ENCODE measurements at places on chromosomes 6 and 20. TPM values are rescaled to one million over a fixed set of nuclear protein-coding genes. Genes with fewer than 3 reads are reported as not detected.
A peak's percentile ranks its signal among the peaks of the same experiment; 100 is the strongest.

Gene ZSCAN23
- total RNA-seq: 0.78 TPM

Gene UST
- 16.9 TPM for total RNA-seq

Gene EYS
- not detected for total RNA-seq

Gene PI16
- total RNA-seq: 1.1 TPM

Gene MYCT1
- total RNA-seq: not detected

Gene PRR18
- total RNA-seq: not detected

Gene RCAN2
- total RNA-seq: not detected

Gene SOX4
- 5.4 TPM for total RNA-seq

Gene PRELID3B
- 46.8 TPM for total RNA-seq

Gene GLP1R
- total RNA-seq: not detected

DNA sequence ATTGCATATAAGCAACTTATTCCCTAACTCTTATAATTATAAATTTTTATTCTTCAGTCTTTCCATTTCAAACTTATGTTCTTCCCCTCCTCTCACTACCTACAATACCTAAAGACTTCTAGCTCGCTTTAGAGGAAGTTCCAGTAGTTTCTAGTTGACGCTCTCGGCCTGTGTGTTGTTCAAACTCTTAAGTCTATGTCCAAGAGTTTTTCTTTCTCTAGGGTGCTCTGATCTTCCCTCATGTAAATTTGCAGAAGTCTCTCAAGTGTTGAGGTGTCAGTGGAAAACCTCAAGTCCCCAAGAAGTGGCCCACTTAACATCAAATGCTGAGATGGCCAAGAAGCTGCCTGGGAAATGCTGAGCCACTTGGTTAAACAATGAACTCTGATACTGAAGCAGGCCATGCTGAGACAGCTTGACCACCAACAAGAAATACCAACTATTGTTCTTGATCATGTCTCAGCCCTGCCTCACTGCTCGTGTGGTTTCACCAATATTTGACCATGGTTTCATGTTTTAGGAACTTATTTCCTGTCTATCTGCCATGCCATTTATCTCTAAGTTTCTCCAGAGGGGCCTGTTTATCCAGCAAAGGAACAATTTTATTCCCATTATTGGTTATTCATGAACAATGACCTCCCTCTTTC, 100.9 kb upstream of the TCF21 start:
- DNase-seq: no peak

GRCh38 chr20:57781901-57782300, 72.1 kb upstream of the PMEPA1 start:
- DNase-seq: no peak

DNA sequence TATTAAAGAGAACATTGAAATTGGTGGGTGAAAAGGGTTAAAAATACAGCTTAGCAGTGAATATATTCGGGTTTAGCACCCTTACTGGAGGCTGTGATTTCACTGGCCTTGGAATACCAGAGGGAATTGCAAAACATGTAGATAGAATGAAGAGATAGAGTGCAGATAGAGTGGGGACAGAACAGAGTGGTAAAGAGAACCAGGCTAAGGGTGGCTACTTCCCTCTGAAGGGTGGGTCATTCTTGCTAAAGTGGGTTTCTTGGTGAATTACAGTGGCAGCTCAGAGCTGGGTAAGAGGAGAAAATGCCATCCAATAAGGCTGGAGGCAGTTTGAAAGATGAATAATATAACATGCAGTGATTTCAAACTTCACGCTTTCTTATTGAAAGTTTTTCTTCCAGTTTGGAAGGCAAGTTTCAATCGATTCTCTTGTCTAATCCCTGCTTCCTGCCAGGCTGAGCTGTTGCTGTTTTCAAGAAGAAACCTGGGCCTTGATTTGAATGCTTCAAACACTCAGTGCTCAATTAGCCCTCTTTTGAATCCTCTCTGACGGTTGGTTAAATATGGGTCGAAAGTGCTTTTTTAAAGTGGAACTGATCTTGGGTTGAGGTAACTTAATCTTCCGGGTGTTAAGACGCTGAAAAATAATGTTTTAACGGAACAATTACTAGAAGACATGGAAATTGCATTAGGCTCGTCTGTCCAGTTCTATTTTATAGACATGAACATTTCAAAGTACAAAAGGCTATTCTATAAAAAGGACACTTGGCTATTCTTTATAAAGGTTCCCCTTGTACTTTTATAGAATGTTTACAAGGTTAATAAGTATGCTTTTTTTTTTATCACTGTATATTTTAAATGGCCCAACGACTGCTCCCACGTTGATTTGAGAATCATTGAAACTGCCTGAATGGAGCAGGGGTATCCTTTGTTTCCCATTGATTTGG, 203.3 kb downstream of the BCAS1 start:
- DNase-seq: peak; percentile 60

- no peak for DNase-seq
Measured at GRCh38 chr6:25417046-25417605, 138.0 kb downstream of the CARMIL1 start.

- no peak for DNase-seq
Measured at GRCh38 chr6:148203281-148203925, 139.2 kb upstream of the SASH1 start.

DNA sequence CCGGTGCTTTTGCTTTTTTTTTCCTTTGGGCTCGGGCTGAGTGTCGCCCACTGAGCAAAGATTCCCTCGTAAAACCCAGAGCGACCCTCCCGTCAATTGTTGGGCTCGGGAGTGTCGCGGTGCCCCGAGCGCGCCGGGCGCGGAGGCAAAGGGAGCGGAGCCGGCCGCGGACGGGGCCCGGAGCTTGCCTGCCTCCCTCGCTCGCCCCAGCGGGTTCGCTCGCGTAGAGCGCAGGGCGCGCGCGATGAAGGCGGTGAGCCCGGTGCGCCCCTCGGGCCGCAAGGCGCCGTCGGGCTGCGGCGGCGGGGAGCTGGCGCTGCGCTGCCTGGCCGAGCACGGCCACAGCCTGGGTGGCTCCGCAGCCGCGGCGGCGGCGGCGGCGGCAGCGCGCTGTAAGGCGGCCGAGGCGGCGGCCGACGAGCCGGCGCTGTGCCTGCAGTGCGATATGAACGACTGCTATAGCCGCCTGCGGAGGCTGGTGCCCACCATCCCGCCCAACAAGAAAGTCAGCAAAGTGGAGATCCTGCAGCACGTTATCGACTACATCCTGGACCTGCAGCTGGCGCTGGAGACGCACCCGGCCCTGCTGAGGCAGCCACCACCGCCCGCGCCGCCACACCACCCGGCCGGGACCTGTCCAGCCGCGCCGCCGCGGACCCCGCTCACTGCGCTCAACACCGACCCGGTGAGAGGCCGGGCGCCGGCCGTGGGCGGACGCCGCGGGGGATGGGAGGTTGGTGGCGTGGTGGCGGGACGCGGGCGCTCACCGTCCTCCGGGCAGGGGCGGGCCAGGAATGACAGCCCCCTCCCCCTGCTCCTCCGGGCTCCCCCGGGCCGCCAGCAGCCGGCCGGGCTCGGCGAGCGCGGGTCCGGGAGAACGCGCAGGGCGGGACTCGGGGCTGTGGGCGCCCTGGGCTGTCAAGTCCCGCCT, 606 bp downstream of the ID4 start:
- DNase-seq: no peak

DNA sequence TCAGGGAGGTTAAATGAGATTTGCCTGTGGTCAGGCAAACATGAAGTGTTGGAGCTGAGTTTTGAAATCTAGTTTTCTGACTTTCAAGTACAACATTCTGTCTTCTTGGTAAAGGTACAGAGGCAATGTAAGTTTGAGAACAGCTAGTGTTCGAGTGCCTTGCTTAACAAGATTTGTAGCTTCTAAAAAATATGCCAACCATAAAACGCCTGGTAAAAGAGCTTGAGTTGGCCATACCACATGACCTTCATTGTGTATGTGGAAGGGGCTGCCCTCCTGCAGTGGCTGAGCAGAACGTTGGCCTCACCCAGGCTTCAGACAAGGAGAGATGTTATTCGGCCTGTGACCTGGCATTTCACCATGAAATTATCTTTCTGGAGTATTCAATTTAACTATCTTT, 86.5 kb downstream of the MAP7 start:
- no peak for DNase-seq

GRCh38 chr6:105726902-105727655, 324.2 kb upstream of the PREP start:
- DNase-seq: no peak

- no peak for DNase-seq
Measured at GRCh38 chr6:151082079-151082478, 157.7 kb upstream of the AKAP12 start.

GRCh38 chr6:18070486-18070885, 52.0 kb downstream of the NHLRC1 start:
- DNase-seq: no peak

DNA sequence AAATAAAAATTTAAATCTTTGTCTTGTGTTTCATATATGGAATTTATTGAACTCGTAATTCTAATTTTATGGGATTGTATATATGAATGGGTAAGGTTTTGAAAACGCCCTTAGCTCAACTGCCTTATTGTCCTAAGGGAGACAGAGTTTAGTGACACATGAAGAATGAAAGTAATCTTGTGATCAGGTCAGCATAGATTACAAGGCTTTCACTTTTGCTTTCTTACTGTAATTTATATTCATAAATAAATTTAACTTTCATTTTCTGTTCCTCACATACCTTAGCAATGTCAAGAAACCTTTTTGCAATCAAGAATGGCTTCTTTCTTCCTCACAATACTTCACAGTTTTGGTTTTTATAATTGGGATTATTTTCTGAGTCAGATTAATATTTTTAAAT, 14.4 kb downstream of the KPNA5 start:
- DNase-seq: peak; percentile 65

GRCh38 chr20:2080532-2081224, 20.9 kb upstream of the STK35 start:
- DNase-seq: no peak

DNA sequence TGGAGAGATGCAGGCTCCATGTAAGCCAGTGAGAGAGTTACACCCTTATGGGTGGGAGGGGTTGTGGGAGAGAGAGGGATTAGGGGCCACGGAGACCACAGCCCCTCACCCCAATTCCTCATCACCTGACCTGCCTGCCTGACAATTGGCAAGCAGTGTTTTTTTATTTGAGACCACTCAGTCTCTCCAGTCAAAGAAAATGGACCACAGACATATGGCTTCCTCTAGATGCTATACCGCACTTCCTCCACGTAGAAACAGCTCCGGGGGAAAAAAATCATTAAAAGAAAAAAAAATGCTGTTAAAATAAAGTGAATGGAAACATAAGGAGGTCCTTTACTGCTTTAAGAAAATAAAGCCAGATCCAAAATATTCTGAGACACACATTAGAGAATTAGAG, 152.7 kb downstream of the MYLK4 start:
- no peak for DNase-seq

DNA sequence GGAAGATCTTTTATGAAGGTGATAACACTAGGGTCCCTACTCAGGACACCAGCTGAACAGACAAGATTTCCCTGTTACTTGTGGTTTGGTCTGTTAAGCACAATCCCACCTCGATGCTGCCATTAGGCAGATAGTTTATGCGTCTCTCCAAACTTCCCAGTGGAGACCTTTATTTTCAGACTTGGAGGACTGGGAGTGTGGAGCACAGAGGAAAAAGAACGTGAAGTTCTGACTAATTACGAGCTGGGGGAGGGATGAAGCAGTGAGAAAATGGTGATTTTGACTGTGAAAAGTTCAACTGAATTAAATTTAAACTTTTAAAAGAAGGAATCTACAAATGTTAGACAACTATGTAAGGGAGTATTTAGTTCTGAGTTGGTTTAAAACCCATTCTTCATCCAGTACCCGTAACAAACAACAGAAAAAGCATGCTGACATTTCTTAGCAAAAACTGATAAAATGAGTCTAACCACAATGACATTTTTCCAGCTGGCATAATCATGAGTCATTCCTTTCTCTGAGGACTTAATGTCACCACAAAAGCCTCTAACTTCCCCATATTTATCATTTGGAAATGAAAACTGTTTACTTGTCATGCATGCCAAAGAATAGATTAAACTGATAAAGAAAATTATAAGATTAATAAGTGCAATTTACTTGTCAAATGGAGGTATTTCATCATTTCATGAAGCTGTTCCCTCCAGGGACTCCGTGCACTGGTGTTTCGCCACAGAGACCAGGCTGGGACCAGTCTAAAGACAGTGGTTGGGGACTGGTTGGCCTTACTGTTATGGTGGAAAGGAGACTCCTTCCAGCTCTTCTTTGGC, 113.3 kb upstream of the SSTR4 start:
- no peak for DNase-seq

DNA sequence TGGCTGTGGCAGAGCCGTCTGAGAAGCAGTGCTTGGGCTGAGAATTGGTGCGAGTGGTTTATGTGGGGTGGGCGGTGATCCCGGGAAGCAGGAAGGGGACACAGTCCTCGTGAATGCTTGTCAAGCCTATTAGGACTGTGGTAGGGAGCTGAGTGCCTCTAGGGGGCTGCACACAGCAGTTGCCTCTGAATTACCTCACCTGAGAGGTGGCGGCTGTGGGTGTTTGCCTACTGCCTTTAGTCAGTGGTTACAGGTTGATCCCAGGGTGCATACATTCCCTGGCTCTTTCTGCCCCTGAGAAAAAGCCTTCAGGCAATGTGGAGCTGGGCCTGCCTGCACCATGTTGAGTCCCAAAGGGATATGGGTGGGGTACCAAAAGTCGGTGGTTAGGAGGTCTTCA, 5.2 kb downstream of the AP5S1 start:
- no peak for DNase-seq

GRCh38 chr6:146785001-146785585, 186.3 kb downstream of the ADGB start:
- DNase-seq: peak; percentile 5

GRCh38 chr6:87544474-87544735, 45.4 kb downstream of the RARS2 start:
- DNase-seq: no peak

DNA sequence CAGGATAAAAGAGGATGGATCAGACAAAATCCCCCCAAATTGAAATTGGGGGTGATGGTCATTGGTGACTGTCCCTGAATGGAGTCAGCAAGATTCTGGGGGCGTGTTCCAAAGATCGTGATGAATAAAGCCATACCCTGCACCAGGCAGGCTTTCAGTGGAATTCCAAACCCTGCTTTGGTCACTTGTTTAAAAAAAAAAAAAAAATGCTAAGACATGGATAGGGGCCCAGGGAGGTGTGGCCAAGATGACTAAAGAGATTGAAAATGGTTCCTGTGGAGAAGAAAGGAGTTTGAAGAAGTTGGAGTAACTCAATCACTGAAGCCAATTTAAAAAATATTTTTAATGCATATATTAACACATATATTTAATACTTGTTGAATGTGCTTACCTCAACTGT, 161.4 kb upstream of the KCNG1 start:
- DNase-seq: no peak

- no peak for DNase-seq
Measured at GRCh38 chr6:139355172-139355571, 19.3 kb downstream of the CITED2 start.

Data from B cell (primary cell).